Left lung (tissue), 14 donors: ENCODE measurements at places on chromosomes 3 and 15. TPM values are rescaled to one million over a fixed set of nuclear protein-coding genes. Genes with fewer than 3 reads are reported as not detected.

GRCh38 chr3:166688665-166689064, 691.4 kb downstream of the ZBBX start:
- no peaks in the 10 kb centered on the region for H3K36me3 ChIP-seq
- H3K4me1 ChIP-seq = no peaks in the 10 kb centered on the region
- H3K27ac ChIP-seq = no peak overlapping the region
- no peak for DNase-seq
- H3K4me3 ChIP-seq = no peak overlapping the region

DNA sequence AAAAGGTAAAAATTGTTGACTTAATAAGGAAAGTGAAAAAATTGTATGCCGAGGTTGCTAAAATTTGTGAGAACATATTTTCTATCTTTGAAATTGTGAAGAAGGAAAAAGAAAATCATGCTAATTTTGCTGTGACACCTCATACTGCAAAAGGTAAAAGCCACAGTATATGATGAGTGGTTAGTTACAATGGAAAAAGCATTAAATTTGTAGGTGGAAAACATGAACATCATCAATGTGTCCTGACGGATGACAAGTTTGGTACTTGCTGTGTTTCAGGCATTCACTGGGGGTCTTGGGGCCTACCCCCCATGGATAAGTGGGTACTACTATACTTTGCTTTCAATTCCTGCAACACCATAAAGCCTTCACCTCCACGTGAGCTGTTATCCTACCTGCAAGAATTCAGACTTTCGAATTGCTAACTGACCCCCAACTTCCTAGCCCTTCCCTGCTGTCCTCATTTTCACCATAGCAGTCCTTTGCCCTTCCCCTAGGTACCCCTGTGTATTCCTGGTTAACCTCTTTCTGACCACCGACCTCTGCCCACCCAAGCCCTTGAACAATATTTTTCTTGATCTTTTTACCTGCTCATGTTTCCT, 62.4 kb downstream of the RAB7A start:
- H3K27me3 ChIP-seq = no peaks in the 10 kb centered on the region
- peaks cover 15% of the 10 kb centered on the region for H3K4me1 ChIP-seq
- H3K36me3 ChIP-seq = no peaks in the 10 kb centered on the region

The PSTPIP1 gene
- 52.9 TPM for total RNA-seq

DNA sequence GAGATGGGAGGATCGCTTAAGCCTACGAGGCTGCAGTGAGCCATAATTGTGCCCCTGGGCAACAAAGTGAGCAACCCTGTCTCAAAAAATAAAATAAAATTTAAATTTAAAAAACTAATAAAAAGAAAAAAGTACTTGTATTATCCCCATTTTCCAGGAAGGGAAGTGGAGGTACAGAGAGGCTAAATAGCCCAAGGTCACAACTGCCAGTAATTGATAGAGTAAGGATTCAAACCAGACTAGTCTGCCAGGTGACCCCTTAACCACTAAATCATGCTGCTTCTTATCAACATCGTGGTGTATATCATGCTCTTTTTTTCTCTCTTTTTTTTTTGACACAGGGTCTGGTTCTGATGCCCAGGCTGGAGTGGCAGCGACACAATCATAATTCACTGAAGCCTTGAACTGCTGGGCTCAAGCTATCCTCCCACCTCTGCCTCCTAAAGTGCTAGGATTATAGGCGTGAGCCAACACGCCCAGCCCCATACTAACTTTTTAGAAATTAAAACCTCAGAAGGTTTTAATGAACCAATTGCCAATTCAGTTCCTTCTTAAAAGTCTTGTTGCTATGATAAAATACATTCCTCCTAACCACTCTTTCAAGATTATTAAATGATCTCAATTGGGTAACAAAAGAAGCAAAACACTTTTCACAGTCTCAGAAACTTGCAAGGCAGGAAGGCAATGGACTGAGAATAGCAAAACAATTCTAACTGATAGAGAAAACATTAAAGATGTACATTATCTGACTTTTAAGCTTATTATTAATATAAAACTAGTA, 30.5 kb downstream of the HERC1 start:
- DNase-seq = no peak
- no peaks in the 10 kb centered on the region for H3K27me3 ChIP-seq
- H3K27ac ChIP-seq = no peak overlapping the region
- H3K4me1 ChIP-seq = peaks cover 58% of the 10 kb centered on the region

GRCh38 chr3:52228266-52228665, 2.8 kb upstream of the TLR9 start:
- no peak for DNase-seq
- no peaks in the 10 kb centered on the region for H3K4me1 ChIP-seq
- H3K36me3 ChIP-seq = peaks cover 68% of the 10 kb centered on the region
- H3K4me3 ChIP-seq = no peak overlapping the region
- H3K27ac ChIP-seq = no peak overlapping the region
- no peaks in the 10 kb centered on the region for H3K27me3 ChIP-seq

The TEX55 gene
- not detected for total RNA-seq

- H3K4me3 ChIP-seq = peak overlapping the region; percentile 63
- no peaks in the 10 kb centered on the region for H3K27me3 ChIP-seq
- peak overlapping the region; percentile 93 for H3K27ac ChIP-seq
- peaks cover 18% of the 10 kb centered on the region for H3K4me1 ChIP-seq
- peaks cover 5% of the 10 kb centered on the region for H3K36me3 ChIP-seq
Observed at GRCh38 chr3:43288366-43288765, 2.0 kb downstream of the SNRK start.
